ENCODE measurements at places on chromosomes 6 and 20.

GRCh38 chr6:34393966-34394305, 1.5 kb upstream of the NUDT3 start:
- DNase-seq, result no peak

DNA sequence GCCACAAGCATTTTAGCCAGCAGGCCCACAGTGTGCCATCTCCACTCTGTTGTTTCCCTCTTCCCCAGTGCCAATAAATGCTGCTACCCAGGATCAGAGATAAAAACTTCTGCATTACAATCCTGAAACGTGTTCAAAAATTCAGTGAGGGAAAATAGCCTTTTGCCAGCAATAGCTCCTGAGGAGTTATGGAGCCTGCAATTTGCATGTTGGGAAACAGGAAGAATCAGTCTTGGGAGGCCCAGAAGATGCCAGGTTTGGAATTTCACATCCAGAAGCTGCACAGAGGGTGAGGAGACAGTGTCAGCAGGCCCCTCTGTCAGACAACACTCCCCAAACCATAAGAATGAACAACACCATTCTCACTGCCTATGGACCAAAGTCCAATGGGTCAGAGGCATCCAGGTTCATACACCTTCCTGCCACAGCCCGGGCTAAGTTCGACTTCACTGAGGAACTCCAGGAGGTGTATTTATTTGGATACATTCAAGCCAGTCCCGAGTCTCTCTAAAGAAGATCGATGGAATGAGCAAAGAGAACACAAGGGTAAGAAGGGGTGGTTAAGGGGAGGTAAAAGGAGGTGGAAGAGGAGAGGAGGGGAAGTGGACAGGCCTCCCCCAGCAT, 20.8 kb downstream of the RRBP1 start:
- DNase-seq, result no peak

- no peak for DNase-seq
Measured at GRCh38 chr6:78935553-78935952, 68.2 kb downstream of the IRAK1BP1 start.

DNA sequence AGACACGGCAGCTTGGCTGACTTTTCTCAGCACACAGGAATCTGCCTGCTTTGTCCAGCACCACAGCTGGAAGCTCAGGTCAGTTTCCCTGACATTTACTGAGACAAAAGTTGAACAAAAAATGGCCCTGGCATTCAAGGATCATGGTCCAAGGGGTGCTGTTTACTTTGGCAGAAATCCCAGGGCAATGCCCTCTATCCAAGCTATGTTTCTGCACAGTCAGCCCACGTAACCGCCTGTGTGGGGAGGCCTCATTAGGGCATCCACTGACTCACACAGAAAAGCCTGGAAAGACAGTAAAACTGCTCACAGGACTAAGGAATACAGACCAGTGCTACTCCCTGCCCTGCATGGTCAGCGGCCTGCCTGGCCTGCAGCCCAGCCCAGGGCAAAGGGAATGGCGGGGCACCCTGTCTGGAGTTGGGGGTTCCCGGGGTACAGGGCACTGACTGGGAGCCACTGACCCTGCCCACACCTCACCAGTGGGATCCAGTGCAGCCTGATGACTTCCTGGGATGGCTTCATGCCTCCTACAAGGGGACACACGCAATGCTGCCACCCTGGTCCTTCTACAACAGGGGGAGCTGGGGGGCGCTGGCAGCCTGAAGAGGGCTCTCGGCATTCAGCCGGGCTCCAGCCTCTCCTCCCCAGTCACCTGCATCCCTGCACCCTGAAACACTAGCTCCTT, 77.1 kb downstream of the NINL start:
- no peak for DNase-seq

GRCh38 chr6:28003059-28003458, 46.0 kb downstream of the OR2B6 start:
- DNase-seq, result no peak

DNA sequence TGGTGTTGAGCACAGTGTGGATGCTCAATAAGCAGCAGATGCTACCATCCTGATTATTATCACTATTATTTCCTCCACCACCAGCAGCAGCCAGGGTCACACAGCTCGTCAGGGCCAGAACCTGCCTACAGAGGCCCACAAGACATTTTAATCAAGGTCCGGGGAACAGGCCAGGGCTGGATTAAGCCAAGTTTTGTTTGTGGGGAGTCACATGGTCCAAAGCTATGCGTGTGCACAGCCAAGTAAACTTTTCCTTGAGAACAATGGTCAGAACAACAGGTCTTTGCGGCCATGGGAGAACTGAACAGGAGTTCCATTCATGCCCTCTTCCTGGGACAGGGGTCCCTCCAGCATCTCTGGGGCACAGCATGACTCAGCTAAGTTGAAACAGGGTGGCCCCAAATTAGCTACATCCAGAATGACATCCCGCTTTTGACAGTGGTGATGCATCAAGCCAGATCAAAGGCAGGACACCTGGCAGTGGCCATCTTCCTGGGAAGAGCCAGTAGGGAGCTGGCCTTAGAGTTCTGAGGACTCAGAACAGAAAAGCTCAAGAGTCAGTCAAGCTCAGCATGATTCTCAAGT, 11.7 kb downstream of the SNTA1 start:
- no peak for DNase-seq

DNA sequence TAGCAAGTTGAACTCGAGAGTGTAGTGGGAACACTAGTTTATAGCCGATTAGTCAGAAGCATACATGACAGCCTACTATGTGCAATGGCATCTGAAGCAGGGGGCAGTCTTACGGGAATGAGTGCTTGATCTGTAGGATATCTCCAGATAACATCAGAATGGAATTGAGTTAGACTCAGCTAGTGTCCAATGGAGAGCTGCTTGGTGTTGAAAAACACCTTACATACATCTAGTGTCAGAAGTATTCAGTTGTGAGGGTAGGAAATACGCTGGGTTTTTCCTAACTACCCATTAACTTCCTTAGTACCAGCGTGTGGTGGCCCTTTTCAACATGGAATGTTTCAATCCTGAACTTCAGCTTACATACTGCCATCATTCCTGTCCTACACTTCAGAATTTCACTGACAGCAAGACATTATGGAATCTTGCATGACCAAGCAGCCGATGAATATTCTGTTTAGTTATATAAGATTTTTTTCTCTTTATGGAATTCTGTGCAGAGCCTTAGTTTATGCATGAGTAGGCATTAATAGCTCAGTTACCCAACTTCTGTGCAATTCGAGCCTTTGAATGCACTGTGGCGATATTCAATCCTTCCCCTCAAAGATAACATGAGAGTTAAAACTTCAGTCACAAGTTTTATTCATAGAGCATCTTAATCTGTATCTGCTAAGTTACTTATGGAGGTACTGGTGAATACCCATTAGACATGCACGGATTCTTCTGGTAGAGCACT, 218.6 kb upstream of the MOCS1 start:
- no peak for DNase-seq

DNA sequence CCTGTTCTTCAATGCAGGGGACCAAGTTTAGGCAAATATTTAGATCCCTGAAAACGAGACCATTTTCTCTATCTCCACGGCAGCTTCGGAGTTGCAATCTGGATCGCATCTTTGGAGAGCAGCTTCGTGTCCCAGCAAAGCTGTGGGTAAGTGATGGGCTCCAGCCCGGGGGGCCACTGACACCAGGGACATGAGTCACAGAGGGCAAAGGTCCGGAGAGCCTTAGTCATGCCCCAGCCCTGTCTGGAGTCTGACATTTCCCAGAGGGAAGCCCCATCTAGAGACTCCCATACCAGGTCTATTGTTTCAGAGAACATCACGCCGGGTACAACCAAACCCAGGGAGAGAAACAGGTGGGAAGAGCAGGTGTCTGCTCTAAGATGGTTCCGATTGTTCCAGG, 95.9 kb downstream of the NFATC2 start:
- no peak for DNase-seq

- DNase-seq, result no peak
Measured at GRCh38 chr6:146265056-146265455, 236.2 kb downstream of the GRM1 start.

DNA sequence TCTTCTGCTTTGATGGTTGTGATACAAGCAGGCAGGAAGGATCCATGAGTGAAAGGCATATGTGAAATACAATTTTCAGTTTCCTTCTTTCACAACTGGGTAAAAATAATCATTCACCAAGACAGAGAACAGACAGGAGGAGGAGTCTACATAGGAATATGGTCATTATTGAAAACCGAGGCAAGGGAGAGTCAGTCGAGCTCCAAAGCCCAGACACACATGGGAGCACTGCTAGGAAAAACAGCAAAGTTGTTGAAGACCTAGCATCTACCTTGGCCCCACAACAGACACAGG, 260.6 kb downstream of the ERMARD start:
- DNase-seq, result peak; percentile 50

- no peak for DNase-seq
Measured at GRCh38 chr6:41935193-41935574, 6.4 kb downstream of the CCND3 start.

DNA sequence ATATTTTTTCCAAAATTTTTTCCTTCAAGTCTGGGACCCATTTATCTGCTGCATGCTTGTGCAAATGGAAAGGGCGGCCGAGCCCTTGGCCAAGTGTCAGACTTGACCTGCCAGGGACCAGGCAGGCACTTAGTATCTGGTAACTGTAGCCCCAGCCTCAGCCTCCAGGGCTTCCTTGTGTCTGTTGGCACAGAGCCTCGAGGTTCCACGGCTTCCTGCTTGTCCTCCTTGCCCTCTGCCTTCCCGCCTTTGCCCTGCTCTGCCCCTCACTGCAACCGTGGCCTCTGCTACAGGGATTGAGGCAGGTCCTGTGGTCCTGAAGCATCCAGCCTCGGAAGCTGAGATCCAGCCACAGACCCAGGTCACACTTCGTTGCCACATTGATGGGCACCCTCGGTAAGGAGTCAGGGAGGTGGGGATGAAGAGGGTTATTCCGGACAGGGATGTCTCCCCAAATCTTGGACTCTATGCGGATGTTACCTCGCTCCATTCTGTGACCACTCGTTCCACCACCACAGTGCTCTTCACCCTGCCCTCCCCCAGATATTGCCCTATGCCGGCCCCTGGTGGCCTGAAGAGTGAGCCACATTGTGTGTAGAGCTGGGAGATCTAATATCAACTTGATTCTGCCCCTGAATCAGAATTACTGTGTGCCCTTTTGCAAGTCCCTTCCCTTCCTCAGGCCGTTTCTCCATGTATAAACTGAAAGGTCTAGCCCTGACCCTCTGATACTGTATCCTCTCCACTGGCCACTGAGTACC, 41.5 kb upstream of the SRF start:
- DNase-seq, result peak; percentile 7

GRCh38 chr6:12939314-12939713, 222.7 kb downstream of the PHACTR1 start:
- DNase-seq, result no peak

- no peak for DNase-seq
Measured at GRCh38 chr6:135256866-135257265, 75.8 kb downstream of the MYB start.

GRCh38 chr6:157393669-157394327, 12.8 kb downstream of the ZDHHC14 start:
- peak; percentile 80 for DNase-seq

DNA sequence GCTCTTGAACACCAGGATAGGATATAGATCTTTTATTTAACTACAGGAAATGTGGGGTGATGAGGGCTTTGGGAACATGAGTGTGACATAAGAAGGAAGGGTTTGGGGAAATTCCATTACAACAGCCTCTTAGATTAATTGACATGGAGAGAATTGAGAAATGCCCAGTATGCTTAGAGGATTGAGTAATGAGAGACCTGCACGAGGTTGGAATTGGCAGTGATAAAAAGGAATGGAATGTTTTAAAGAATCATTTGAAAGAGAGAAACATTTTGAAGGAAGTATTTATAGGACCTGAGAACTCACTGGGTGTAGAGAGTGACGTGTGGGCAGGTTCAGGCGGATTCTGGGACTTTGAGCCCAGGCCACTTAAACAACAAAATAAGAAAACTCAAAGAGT, 227.0 kb downstream of the BMP2 start:
- DNase-seq, result no peak

DNA sequence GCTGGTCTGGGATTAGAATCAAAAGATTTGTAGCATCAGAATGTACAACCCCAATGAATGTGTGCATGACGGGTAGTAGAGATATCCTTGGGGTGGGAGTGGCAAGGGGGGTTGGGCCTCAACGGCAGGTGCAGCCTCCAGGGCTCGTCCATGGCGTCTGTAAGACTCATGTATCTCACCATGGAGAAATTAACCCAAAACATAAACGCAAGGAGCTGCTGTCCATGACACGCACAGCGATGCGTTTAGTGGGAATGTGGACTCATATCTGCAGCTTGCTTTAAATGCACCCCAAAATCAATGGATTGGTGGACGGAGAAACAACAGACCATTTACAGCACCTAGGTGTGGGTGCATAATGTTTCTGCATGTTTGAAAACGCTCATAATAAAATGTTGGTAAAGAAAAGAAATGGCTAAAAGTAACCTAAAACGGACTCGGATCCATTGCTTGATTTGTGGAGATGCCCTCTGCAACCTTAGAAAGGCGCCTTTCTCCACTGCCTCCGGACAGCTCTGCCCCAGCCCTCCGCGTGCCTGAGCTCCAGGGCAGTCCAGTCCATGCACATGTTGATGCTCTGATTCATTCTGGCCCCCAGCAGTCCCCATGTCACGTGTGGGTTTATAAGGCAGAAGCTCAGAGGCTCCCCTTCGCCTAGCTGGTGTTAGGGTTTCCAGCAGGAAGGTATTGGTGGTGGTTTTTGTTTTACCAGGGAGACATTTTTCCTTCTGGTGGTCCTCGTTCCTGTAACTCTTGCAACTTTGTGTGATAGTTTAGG, 24.5 kb downstream of the PYGB start:
- DNase-seq, result no peak

GRCh38 chr6:33882154-33882553, 78.4 kb upstream of the MLN start:
- no peak for DNase-seq

- no peak for DNase-seq
Measured at GRCh38 chr6:114194362-114195026, 148.3 kb downstream of the HS3ST5 start.

- DNase-seq, result peak; percentile 6
Measured at GRCh38 chr6:104460738-104461483, 398.8 kb downstream of the HACE1 start.

- DNase-seq, result no peak
Measured at GRCh38 chr6:87572021-87572420, 17.8 kb downstream of the RARS2 start.

GRCh38 chr6:74734901-74735300, 471.0 kb downstream of the COL12A1 start:
- no peak for DNase-seq

DNA sequence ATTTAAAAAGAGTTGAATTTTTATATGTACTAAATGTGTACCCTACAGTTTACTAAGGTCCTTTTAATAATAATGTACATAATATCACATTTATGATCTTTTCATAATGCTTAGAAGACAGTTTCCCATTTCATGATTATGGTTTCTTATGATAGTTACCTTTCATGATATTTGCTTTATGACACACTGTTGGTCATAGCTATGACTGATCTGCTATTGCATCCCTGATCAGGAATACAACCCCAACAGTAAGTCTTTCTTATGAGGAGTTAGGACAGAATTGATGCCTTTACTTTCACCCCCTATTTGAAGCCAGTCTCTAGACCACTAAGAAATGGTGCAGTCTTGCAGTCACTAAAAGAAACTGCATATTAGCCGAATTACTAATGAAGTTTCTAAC, 31.0 kb downstream of the LCA5 start:
- DNase-seq, result no peak

- no peak for DNase-seq
Measured at GRCh38 chr6:80161434-80161833, 55.0 kb downstream of the BCKDHB start.

- no peak for DNase-seq
Measured at GRCh38 chr20:48194583-48194982, 409.3 kb upstream of the SULF2 start.

GRCh38 chr6:159701413-159701999, 8.5 kb upstream of the SOD2 start:
- peak; percentile 98 for DNase-seq

GRCh38 chr6:50390416-50390815, 322.9 kb upstream of the TFAP2D start:
- no peak for DNase-seq
